C1 segment of cervical spinal cord (tissue), 14 donors: ENCODE measurements at places on chromosomes 16 and 17.
A peak's percentile ranks its signal among the peaks of the same experiment; 100 is the strongest.

DNA sequence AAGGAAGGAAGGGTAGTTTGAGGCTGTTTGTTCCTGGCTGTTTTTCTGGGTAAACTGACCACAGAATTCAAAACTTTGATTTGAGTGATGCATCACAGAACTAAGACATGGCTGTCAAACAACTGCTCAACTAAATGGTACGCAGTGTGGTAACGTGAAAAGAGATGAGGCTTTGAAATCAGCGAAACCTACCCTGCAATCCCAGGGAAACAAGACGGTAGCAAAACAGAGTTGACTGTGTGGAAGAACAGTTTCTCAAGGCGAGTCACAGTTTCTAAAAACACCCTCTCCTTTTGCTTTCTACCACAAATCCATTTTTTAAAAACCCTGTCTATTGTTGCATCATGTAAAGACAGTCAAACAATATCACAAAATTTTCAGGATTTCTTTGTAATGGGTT, 156.0 kb upstream of the MAF start:
- DNase-seq, result no peak

- no peak for DNase-seq
Observed at GRCh38 chr17:37016780-37017179, 68.0 kb downstream of the AATF start.

DNA sequence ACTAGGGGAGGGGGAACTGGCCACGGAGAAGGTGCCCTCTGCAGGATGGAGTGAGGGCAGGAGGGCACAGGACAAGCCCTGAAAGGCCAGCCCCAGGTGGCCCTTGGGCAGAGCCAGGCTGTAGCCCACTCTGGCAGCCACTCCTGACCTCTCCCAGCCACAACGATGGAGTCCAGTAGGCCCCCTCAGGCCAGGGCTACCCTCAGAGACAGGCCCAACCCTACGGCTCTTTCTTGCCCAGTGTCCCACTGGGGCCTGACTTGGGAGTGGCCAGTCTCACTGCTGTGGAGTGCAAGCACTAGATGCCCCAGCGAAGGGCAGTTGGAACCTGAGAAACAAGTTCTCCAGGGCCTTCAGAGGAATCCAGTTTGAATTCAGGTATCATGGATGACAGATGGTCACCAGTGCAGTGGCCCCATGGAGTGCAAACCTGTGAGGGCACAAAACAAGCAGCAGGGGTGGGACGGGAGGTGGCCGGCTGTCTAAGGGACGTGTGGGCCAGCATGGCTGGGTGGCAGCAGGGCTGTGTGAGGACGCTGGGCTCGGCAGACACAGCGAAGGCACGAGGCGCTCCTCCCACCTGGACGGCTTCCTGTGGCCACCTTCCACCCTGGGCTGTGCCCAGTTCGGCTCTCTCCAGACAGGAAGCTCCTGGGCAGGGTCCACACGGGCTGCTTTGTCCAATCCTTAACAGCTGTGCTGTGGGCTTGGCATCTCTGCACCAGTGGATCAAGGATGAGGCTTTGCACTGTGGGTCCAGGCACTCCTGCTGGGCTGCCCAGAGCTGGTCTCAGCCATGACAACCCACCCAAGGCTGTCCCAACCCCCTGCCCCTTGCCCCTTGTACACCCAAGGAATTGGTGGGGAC, 72.1 kb downstream of the AMFR start:
- DNase-seq, result no peak

- DNase-seq, result no peak
Observed at GRCh38 chr17:1709403-1709951, 700 bp downstream of the TLCD2 start.

GRCh38 chr16:1656808-1657617, 21.1 kb upstream of the JPT2 start:
- DNase-seq, result no peak

- no peak for DNase-seq
Observed at GRCh38 chr17:4409659-4410058, 24.1 kb upstream of the SPNS3 start.

DNA sequence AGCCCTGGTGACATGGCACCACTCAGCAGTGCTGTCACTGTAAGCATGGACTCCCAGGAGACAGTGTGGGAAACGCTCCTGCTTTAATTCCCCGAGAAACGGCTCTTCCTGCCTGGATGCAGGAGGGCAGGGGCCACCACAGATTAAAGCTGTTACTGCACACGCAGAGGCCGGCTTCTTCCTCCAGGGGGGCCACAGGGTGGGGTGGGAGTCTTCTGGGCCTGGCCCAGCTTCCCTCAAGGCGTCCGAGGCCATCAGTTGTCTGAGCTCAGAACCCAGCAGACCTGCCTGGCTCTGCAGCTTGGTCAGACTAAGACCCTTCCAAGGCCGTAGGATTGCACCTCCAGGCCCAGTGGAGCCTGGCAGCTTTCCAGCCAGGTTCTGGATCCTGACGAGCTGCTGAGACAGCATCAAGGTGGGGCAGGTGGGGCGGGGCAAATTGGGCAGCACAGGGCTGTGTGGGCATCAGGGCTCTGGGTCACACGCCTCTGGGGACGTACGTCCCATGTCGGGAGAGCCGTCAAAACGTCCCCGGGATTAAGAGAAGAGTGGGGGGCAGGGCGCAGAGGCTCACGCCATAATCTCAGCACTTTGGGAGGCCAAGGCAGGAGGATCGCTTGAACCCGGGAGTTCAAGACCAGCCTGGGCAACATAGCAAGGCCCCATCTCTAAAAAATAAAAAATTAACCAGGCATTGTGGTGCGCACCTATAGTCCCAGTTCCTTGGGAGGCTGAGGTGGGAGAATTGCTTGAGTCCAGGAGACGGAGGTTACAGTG, 5.0 kb upstream of the CAPN15 start:
- no peak for DNase-seq

DNA sequence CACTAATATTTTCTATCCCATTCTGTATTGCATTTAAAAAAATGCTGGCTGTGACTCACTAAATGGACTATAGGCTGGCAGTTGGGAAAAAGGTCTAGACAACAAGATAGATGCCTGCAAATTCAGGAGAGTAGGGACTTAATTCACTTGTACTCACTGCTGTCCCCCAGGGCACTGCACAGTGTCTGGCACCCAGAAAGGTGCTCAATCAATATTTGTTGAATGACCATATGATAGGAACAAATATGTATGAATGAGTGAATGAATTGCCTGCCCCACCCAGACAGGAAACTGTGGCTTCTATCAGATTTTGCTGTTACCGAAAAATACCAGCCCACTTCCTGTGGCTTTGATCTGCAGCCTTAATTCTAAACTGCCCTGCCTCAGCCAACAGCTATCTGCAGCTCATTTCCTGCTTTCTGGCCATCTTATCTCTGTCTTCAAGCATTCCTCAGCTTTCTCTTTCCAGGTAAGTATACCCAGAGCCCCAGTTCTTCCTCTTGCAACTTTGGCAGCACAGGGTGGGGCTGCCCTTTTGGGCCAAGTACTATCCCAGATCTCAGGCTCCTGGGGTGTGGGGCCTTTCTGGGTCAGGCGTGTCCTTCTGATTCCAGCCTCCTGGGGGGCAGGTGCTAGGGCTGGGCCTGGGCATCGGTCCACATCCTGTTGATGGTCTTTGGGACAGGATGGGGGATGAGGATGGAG, 15.3 kb upstream of the TNS4 start:
- no peak for DNase-seq

DNA sequence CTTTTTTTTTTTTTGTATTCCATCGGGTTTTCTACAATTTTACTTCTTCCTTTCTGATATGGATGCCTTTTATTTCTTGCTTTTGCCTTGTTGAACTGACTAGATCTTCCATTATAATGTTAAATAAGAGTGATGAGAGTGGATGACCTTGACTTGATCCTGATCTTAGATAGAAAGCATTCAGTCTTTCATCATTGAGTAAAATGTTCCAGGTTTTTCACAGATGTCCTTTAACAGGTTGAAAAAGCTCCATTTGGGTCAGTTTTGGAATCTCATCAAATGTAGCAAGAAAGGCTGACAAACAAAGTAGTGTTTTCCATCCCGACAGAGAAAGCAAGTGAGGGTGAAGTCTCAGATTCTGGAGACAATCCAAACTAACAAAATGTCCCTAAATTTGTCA, 27.2 kb upstream of the WIPI1 start:
- no peak for DNase-seq

DNA sequence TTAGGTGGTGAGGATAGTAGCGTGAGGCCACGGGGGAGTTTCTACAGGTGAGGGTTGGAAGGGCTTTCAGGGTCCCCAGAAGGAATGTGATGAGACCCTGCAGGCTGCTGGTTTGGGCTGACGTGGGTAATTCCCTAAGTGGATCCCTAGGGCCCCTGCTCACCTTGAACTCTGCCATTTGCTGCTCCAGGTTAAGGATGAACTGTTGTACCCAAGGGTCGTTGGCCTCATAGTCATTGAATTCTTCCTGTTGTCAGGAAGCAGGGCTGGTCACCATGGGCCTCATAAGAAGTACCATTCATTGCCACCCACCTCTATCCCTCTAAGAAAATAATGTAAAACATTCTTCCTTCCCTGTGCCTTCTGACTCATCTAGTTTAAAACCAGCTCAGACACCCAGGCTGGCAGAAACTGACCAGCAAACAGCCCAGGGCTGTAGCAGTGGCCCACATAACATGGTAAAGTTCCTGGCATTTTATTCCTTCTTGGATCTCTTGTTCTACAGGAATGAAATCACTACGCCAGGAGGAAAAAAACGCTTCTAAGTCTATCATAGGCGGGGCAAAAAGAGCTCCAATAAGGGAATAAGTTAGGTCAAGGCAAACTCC, 27.6 kb downstream of the FCSK start:
- DNase-seq, result no peak

- DNase-seq, result peak; percentile 63
Observed at GRCh38 chr17:49556223-49556943, 19.3 kb upstream of the NXPH3 start.

- DNase-seq, result no peak
Observed at GRCh38 chr17:73371836-73372235, 60.0 kb upstream of the CDC42EP4 start.

DNA sequence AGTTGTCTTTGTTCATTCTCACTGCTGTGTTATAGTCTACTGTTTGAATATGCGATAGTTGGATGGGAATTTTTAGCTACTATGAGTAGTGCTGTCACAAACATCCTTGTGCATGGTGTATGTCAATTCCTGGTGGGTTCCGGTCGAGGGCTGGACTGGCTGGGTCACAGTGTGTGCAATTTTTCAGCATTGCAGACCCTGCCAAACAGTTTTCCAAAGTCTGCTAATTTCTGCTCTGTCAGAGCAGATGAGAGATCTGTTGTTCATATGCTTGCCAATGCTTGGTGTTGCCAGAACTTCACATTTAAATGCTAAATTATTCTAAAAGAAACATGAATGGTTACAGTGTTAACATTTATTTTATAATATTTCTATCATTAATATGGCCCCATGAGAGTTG, 3.6 kb upstream of the C16orf96 start:
- no peak for DNase-seq

GRCh38 chr16:24041834-24042631, 206.2 kb downstream of the PRKCB start:
- no peak for DNase-seq

DNA sequence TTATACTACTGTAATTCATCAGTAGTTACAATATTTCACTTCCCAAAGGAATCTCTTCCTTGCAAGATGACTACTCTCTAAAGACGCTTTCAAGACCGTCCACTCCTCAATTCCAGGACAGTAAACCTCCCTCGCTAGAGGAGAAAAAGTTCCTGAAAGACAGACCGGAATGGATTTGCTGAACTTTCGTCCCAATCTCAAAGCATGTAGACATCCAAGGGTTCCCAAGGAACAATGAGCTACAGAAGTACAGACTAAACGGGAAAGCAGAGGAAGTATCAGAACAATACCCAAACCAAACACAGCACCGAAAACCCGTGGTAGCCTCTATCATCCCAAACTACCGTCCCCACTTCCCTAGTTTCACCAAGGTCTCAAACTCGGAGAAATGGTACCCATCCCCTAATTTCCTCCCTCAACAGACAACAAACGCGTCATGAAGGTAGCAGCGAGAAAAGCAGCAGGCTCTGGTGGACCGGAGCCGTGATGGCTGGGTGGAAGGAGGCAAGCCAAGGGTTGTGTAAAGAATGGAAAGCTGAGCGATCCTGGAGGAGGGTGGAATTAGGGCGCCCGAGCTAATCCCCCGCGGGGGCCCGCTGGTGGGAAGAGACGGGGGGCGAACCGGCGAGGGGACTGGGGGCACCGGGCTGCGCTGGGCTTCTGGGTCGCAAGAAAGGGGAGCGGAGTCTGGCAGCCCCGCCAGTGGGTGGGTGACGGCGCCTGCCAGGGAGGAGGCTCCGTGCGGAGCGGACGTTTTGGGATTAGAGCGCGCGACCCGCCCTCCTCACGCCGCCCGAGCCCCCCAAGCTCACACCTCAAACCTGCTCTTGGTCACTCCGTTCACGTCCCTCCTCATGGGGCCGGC, 647 bp downstream of the FBXL20 start:
- DNase-seq, result peak; percentile 14

- no peak for DNase-seq
Observed at GRCh38 chr16:31519759-31520431, 7.8 kb upstream of the AHSP start.

- no peak for DNase-seq
Observed at GRCh38 chr17:9520649-9521048, 55.0 kb downstream of the STX8 start.

- DNase-seq, result no peak
Observed at GRCh38 chr16:27781981-27782880, 232.3 kb downstream of the KATNIP start.

GRCh38 chr17:58096892-58097291, 13.7 kb downstream of the DYNLL2 start:
- no peak for DNase-seq

- no peak for DNase-seq
Observed at GRCh38 chr16:17038415-17038814, 432.3 kb downstream of the XYLT1 start.

DNA sequence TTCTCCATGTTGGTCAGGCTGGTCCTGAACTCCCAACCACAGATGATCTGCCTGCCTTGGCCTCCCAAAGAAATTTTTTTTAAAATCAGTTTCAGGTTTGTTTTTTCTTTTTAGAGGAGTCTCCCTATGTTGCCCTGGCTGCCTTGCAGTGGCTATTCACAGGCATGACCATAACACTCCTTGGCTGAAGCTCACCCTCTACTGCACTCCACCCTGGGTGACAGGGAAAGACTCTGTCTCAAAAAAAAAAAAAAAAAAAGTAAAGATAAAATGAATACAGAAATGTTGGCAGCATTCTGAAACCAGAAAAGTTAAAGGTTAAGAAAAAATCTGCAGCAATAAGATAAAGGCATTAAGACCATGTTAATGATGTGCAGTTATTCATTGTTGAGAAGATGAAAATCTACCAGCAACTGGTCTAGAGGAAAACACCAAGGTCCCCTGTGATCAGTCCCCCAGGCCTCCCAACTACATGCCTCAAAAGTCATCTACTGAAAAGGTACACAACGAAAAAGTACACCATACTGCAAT, 15.1 kb downstream of the YWHAE start:
- DNase-seq, result no peak
